ENCODE measurements at places on chromosomes 5 and 9. TPM values are rescaled to one million over a fixed set of nuclear protein-coding genes. Genes with fewer than 3 reads are reported as not detected.

Gene ITK
- not detected for total RNA-seq

Gene SV2C
- total RNA-seq = under 0.01 TPM

Gene FGF18
- total RNA-seq = 0.07 TPM

Gene CARTPT
- not detected for total RNA-seq

Gene SLC34A1
- total RNA-seq = 0.14 TPM

Gene SLCO6A1
- 0.21 TPM for total RNA-seq

Gene SLC23A1
- total RNA-seq = under 0.01 TPM

Gene PTCD2
- total RNA-seq = 10.8 TPM

Gene LHFPL2
- 59.8 TPM for total RNA-seq

Gene PCDHB10
- under 0.01 TPM for total RNA-seq

Gene RASGRF2
- total RNA-seq = 1.0 TPM

Gene MLANA
- not detected for total RNA-seq

Gene ZNF608
- total RNA-seq = 1.4 TPM

Gene STXBP1
- total RNA-seq = 10.9 TPM

Gene MRPS30
- total RNA-seq = 93.3 TPM

Gene PCDHGB3
- total RNA-seq = 2.1 TPM

Gene ANKRD18B
- total RNA-seq = 8.0 TPM

Gene OLFML2A
- total RNA-seq = 128 TPM

Gene SHOC1
- total RNA-seq = 0.07 TPM

Gene SEMA5A
- 1.8 TPM for total RNA-seq

Gene TTC16
- not detected for total RNA-seq

Gene SLC6A7
- total RNA-seq = not detected

Gene SLC34A3
- total RNA-seq = under 0.01 TPM

Gene PRUNE2
- total RNA-seq = under 0.01 TPM

Gene DCP2
- 37.3 TPM for total RNA-seq

Gene OXCT1
- 34.9 TPM for total RNA-seq

Measured in nasal cavity respiratory epithelium epithelial cell of viscerocranial mucosa (primary cell).